ENCODE measurements at places on chromosomes 2 and 18.

GRCh38 chr2:60283626-60284025, 269.8 kb downstream of the BCL11A start:
- DNase-seq, result no peak

GRCh38 chr2:228048838-228049490, 132.5 kb downstream of the SPHKAP start:
- DNase-seq, result no peak

GRCh38 chr2:172113617-172114016, 10.9 kb upstream of the DLX2 start:
- no peak for DNase-seq

DNA sequence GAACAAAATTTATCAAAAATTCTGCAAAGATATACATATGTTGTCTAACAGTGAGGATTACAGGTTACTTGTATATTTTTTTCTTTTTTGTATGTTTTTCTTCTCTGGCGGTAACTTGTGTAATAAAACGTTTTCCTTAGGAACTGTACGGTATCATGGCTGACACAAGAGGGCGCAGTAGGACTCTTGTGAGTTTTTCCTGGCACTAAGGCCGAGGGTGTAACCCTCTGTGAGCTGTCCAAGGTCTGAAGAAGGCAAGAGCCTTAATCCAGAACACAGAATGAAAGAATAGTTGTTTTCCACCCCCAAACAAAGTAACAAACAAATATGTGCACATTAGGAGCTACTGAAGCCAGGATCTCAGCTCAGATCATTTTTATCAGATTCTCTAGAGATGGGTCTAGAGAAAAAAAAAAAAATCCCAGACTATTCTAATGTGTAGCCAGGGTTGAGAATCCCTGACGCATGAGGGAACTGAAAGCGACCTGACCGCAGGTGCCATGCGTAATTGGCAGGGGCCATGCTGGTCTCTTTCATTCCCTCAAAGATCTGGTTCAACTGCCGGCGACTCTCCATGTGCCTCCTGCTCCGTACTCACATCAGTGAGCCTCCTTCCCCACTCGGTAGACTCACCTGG, 27.0 kb downstream of the TMEM200C start:
- DNase-seq, result no peak

- DNase-seq, result no peak
These were observed 93.4 kb upstream of the MEX3C start for GRCh38 chr18:51290860-51291259.

- DNase-seq, result no peak
These were observed 4.1 kb downstream of the TMEM237 start for GRCh38 chr2:201639205-201639604.

DNA sequence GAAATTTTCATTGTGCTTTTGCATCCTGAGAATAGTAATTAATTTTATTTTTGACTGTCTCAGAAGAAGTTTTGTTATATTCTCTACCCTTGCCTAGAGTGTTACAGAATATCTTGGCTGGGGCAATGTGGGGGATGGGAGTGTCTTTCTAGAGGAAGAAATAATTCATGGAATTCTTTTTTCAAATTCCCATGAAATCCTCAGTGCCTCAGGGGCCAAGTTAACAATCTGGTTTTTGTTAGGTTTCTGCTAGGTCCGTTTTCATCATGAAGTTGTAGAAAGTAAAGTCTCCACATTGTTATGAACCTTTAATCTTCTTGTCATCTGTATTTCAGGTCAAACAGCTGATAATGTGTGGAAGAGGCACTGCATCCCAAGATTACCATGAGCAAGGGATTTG, 145.6 kb upstream of the GYPC start:
- DNase-seq, result no peak

GRCh38 chr2:196849895-196850294, 40.7 kb upstream of the C2orf66 start:
- DNase-seq, result peak; percentile 49

GRCh38 chr2:82043867-82044266, 1739.3 kb upstream of the LRRTM1 start:
- no peak for DNase-seq

DNA sequence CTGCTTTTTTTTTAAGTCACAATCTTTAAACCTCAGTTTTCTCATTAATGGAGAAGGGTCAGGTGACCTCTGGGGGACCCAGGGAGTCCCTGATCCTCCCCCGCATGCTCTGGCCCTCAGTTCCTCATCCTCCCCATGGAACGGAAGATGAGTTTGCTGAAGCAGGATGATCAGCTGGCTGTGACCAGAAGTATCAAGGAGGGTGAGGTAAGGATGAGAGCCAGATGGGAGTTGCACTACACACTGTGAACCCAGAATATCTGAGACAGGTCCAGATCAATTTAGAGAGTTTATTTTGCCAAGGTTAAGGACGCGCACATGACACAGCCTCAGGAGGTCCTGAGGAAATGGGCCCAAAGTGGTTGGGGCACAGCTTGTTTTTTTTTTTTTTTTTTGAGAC, 3.8 kb downstream of the CATIP start:
- no peak for DNase-seq

DNA sequence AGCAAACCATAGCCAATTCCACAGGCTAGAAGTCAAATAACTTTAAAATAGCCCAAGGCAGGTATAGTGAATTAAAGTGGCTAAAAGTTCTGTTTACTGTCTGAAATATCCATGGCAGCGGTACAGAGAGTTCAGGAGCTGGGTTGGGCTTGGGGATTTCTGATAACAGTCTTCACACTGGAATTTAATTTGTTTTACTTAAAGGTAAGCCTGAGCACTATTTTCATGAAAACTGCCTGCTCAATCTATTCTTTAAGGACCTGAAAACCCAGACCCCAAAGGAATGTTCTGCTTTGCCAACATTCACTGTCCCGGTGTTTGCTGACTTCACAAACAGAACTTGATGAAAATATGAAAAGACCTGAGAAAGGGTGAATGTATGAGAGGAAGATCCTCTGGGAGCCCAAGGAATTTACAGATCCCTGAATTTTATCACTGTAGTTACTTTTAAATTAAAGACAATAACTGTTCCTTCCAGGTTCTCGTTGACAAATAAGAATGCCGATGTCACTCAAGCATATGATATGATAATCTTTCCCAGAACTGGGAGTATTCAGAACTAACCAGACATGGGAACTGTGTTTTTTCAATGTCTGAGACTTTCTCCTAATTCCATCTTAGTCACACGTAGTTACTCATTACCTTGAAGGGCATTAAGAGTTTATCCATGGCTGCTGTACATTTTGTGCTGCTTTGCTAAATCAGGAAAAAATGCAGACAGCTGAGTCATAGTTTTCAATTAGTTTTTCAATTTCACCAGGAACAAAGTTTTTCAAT, 28.3 kb upstream of the ITGB6 start:
- DNase-seq, result no peak

- DNase-seq, result no peak
These were observed 81.1 kb upstream of the SLC39A10 start for GRCh38 chr2:195575879-195576401.

DNA sequence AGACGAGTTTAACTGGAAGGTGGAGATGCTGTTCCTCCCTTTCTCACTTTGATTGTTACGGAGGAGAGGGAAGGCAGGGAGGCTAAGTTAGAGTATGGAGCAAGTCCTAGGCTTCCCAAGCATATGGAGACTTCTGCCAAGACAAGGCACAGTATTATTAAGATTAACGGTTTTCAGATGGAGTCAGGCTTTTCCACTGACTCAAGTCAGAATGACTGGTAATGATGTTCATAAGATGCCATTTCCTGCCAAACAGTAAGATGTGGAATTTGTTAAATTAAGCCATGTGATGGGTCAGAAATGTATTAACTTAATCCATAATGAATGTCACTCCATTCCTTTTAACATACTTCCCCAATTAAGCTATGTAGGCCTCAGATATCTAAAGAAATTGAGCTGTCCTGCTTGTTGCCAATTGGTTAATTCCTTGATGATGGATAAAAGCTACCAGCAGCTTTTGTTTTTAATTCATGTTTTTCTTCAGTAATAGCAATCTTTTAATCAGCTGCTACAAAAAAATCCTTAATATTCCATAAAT, 383.7 kb downstream of the ZNF521 start:
- no peak for DNase-seq

DNA sequence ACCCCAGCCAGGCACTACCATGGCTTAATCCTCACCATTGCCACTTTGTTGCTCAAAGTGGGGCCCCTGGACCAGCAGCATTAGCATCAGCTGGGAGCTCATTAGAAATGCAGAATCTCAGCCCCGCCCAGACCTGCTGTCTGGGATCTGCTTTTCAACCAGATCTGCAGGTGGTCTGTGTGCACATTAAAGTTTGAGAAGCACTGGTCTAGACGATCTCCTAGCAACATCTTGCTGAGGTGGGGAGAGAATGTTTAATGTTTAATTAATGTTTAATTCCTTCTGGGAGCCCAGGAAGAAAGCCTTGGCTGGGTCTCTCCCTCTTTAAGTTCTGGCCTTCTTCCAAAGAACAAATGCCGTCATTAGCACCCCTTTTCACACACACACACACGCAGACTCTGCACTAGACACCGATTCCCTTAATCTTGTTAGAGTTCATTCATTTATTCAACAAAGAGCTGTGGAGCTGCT, 53.7 kb downstream of the EDAR start:
- DNase-seq, result no peak

DNA sequence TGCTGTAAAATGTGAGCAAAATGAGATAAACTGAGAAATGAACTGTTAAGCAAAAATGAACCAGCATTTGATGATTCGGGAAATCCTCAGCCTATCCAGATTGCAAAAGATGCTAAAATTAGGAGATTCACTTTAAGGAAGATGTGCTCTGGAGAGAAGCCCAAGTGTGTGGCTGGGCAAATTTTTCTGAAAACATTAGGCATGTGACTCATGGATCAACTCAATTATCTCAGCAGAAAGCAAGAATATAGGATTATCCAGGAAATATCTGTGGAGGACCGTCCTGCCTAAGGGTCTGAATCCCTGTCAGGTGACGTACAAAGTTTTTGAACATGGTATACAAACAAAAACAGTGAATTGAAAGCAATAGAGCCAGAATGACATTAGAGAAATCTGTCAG, 1268.3 kb upstream of the TMEFF2 start:
- DNase-seq, result no peak

DNA sequence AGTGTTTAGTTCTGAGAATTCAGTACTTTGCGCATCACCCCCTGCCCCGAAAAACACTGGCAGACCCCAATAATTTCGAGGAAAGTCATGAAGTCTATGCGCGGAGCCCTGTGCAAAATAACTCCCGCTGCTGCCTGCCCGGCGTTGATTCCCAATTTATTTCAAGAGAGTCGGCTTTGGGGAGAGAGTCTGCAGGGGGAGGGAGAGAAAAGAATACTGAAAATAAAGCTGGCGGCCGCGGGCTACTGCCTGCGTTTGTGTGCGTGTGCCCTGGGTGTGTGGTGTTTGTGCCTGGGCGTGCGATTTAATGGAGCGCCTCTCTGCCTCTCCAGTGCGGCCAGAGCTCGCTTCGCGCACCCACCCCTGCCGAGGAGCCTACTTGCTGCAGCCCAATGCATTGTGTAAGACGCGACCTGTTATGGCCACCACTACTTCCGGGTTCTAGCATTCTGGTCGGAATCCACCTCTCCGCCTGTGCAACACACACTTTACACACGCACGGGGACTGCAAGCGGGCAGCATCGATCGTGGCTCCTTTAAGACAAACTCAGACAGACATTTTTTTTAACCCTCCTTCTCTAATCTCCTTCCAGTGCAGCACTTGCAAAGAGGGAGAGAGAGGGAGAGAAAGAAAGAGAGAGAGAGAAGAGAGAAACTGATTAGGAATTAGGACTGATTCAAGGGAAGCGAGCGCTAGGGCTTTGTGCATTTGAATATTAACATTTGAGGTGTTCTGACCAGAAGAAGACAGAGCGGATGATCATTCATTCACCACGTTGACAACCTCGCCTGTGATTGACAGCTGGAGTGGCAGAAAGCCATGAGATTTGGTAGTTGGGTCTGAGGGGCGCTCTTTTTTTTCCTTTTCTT, at the start of gene MEIS1:
MEIS1 (plus strand) TSS at position 447 of the 870 bp plus-strand sequence. CDS start 732 bp downstream, outside the sequence.
- peak; percentile 83 for DNase-seq

DNA sequence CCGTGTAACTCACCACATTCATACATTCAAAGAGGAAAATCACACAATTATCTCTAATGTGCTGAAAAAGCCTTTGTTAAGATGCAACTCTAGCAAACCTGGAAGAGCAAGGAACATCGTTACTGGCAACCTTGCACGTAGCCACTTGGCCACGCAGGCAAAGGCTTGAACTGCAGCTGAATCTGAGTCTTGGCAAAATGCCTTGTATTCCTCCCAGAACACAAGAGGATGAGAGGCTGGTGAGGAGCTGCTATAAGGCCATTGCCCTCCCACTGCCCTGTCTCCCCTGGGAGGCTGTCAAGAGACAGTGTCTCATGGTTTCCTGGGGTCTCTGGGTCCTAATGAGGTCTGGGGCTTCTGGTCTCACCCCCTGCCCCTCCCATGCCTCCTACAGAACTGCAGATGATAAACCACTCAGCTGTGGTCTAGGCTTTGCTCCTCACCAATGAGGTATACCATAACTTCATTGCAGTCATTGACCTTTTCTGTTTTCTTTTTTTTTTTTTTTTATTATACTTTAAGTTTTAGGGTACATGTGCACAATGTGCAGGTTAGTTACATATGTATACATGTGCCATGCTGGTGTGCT, 141.4 kb downstream of the SPP2 start:
- DNase-seq, result no peak

DNA sequence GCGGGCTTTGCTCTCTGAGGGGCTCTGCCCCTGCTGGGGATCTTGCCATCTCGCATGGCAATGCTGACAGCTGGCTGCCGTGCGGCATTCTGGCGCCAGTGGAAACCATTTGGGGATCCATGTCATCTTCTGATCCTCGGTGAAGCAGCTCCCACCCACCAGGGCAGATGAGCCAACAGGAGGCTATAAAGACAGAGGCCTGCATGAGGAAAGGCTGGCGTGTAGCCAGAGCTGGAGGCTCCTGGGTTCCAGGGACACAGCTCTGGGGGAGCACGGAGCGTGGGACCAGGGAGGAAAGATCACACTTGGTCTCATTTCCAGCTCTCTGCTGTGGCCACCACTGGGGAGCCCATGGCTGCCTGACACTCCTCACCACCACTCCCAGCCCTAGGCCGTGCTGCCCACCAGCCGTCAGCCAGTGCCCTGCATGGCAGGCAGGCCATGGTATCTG, 145.8 kb downstream of the ZFP36L2 start:
- no peak for DNase-seq

- no peak for DNase-seq
These were observed 448 bp downstream of the IMPA2 start for GRCh38 chr18:11981543-11982366.

- DNase-seq, result no peak
These were observed 112.0 kb upstream of the RMDN2 start for GRCh38 chr2:37812941-37813730.

DNA sequence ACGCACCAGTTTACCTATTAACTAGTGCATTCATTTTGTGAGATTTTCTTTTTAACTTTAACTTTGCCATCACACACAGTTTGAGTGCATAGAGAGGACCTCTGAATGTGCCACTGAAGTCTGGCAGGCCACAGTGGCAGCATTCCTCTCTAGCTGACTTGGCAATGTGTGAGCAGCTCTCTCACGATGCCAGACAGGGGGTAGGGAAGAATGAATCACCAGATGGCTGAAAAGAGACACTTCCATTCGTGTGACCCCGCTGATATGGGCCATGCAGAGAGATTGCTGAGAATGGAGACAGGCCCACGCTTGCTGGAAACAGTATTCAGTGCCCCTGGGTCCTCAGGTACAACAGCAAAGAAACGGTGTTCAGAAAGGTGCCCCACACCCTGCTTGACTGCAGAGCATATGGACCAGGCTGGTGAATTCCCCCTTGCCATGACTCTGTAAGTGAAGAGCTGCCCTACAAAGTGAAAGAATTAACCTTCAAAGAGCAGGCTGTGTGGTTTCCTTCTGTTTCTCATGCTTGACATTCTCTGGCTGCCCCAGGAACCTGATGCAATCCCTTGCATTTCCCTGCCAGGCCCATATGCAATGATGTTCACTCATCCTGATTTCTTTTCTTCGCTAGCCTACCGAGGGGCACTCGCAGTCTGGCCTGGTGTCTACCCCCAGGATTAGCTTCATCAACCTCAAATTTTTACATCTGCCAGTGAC, 236.1 kb downstream of the CDH20 start:
- DNase-seq, result no peak
